ENCODE measurements at places on chromosomes 11 and 22. TPM values are rescaled to one million over a fixed set of nuclear protein-coding genes. Genes with fewer than 3 reads are reported as not detected.

The ANKK1 gene
- total RNA-seq: 2.3 TPM

The NCAM1 gene
- total RNA-seq: 0.34 TPM

The DEFB131B gene
- not detected for total RNA-seq

The MAPK8IP1 gene
- total RNA-seq: 0.34 TPM

The PRRG4 gene
- 9.9 TPM for total RNA-seq

The SMIM38 gene
- 0.21 TPM for total RNA-seq

The MPPED2 gene
- total RNA-seq: not detected

The PIK3IP1 gene
- total RNA-seq: 25.0 TPM

The RPS25 gene
- total RNA-seq: 1,469 TPM

The KCNC1 gene
- total RNA-seq: not detected

The OR8G5 gene
- total RNA-seq: not detected

The GDPD4 gene
- not detected for total RNA-seq

The THRSP gene
- total RNA-seq: not detected

The ARL2 gene
- total RNA-seq: 67.8 TPM

The DRICH1 gene
- total RNA-seq: not detected

The GLYATL1 gene
- total RNA-seq: not detected

The ENTHD1 gene
- not detected for total RNA-seq

The WNT11 gene
- total RNA-seq: 0.21 TPM

The RASGRP2 gene
- total RNA-seq: not detected

The IFITM2 gene
- total RNA-seq: 7.2 TPM

The MS4A6A gene
- total RNA-seq: not detected

The RCOR2 gene
- total RNA-seq: 1.7 TPM

The SELENOH gene
- 83.4 TPM for total RNA-seq

The OR52A1 gene
- not detected for total RNA-seq

The SBF2 gene
- total RNA-seq: 29.4 TPM

The SHANK3 gene
- 1.4 TPM for total RNA-seq

The P2RY2 gene
- total RNA-seq: 30.9 TPM

The SCN3B gene
- 0.57 TPM for total RNA-seq

The RBMXL2 gene
- not detected for total RNA-seq

The TP53I11 gene
- total RNA-seq: 3.1 TPM

The KCNQ1OT1 gene
- total RNA-seq: 0.34 TPM

The KCNJ1 gene
- total RNA-seq: not detected

The OR52R1 gene
- total RNA-seq: not detected

The MN1 gene
- total RNA-seq: 2.4 TPM

The TSGA10IP gene
- not detected for total RNA-seq

The GP1BB gene
- 1.9 TPM for total RNA-seq

The SAMM50 gene
- 38.0 TPM for total RNA-seq

The PNPLA3 gene
- total RNA-seq: 3.5 TPM

The SCGB2A2 gene
- not detected for total RNA-seq

The MFNG gene
- 2.1 TPM for total RNA-seq

The CYTH4 gene
- total RNA-seq: under 0.01 TPM

The MMP3 gene
- total RNA-seq: 0.36 TPM

The CCDC116 gene
- total RNA-seq: 0.07 TPM

The UBE2L6 gene
- total RNA-seq: 10.3 TPM

The CPT1B gene
- 1.7 TPM for total RNA-seq

The NXPE1 gene
- not detected for total RNA-seq

The CTTN gene
- total RNA-seq: 309 TPM

The C22orf31 gene
- not detected for total RNA-seq

The TRIM49 gene
- total RNA-seq: not detected

The DENND5A gene
- 58.1 TPM for total RNA-seq

The BBOX1 gene
- 0.68 TPM for total RNA-seq

The DRD2 gene
- 0.14 TPM for total RNA-seq

The HORMAD2 gene
- total RNA-seq: not detected

The CASP4 gene
- total RNA-seq: 168 TPM

The TMEM138 gene
- total RNA-seq: 17.1 TPM

All from nasal cavity respiratory epithelium epithelial cell of viscerocranial mucosa (primary cell).